ENCODE measurements at places on chromosomes 4 and X.

- DNase-seq = no peak
Measured at GRCh38 chrX:107646735-107647134, 18.4 kb downstream of the PRPS1 start.

- no peak for DNase-seq
Measured at GRCh38 chr4:138788857-138789256, 226.7 kb upstream of the NOCT start.

GRCh38 chr4:78809928-78810835 lies 34.0 kb downstream of the BMP2K start:
- no peak for DNase-seq

DNA sequence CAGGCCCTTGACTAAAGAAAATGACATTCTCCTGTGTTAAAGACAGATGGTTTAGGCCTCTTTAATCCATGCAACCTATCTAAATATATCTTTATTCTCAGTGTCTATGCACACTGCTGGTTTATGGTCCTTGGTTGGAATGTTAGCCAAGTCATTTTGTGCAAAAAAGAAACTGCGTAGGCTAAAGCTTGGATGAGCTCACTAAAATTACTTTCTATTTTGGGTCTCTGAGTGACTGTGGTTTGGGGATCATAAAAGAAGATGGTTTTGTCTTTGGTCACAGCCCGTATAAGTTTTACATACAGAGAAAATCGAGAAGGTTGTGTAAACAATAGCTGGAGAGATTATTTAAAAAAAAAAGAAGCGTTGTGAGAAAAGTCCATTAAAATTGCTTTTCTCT lies 443.6 kb downstream of the UBE2NL start:
- DNase-seq = no peak

DNA sequence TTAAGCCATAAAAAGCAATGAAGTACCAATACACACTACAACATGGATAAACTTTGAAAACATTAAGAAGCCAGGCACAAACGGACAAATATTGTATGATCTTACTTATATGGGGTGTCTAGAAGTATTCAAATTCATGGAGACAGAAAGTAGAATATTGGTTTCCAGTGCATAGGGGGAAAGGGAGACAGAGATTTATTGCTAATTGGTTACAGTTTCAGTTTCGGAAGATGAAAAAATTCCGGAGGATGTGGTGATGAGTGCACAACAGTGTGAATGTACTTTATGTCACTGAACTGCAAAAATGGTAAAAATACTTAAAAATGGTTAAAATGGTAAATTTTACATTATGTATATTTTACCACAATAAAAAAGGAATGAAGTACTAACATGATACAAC lies 5.1 kb upstream of the PRDX4 start:
- no peak for DNase-seq

GRCh38 chr4:109005523-109005922 lies 242.7 kb upstream of the ETNPPL start:
- DNase-seq = no peak

GRCh38 chrX:8237718-8238117 lies 66.7 kb upstream of the VCX2 start:
- no peak for DNase-seq

GRCh38 chr4:67371615-67372014 lies 173.7 kb downstream of the CENPC start:
- no peak for DNase-seq

GRCh38 chr4:7684294-7684693 lies 249.6 kb upstream of the PSAPL1 start:
- no peak for DNase-seq

DNA sequence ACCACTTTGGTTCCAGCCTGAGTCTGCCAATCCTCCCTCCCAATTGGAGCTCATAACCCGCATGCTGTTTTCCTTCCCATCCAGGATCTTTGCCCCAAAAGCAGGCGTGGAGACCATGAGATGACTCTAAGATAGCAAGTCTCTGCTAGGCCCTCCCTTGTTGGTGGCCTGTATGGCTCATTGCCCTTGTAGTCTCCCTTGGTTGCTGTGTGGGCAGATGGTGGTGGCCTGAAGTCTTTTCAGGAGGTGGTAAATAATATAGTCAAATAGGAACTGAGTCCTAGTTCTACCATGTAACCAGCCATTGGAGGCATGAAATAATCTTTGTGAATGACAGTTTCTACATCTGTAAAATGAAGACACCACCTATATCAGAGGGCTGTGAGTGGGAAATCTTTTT lies 1.2 kb downstream of the ATP6AP1 start:
- DNase-seq = no peak

GRCh38 chrX:19949340-19949739 lies 41.5 kb downstream of the BCLAF3 start:
- DNase-seq = no peak

DNA sequence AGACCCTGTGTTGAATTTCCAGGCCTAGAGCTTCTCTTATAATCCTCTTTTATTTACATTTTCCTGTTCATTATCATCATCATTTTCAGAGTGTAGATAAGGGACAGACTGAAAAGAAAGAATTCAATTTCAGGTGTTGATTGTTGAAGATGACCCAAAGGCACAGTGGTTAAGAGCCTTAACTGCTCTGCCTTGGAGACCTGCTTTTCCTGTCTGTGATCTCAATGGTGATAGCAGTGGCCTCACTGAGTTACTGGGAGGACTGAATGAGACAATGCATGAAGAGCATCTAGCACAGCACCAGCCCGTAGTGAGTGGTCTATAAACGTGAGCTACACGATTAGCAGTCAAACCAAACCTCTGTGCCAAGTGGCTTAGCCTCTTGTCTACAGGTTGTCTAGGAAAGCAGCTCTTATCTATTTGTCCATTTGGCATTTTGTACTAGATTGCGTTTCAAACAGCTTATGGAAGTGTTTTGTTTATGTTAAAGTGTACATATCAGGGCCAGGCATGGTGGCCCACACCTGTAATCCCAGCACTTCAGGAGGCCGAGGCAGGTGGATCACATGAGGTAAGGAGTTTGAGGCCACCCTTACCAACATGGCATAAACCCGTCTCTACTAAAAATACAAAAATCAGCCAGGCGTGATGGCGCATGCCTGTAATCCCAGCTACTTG lies 41.5 kb downstream of the SETD7 start:
- DNase-seq = no peak

GRCh38 chr4:140004922-140005627 lies 148.9 kb downstream of the MAML3 start:
- DNase-seq = no peak

- peak; percentile 65 for DNase-seq
Measured at GRCh38 chr4:48047421-48047844, 30.9 kb downstream of the NIPAL1 start.

GRCh38 chrX:140163371-140164159 lies 198.2 kb upstream of the CXorf66 start:
- no peak for DNase-seq

DNA sequence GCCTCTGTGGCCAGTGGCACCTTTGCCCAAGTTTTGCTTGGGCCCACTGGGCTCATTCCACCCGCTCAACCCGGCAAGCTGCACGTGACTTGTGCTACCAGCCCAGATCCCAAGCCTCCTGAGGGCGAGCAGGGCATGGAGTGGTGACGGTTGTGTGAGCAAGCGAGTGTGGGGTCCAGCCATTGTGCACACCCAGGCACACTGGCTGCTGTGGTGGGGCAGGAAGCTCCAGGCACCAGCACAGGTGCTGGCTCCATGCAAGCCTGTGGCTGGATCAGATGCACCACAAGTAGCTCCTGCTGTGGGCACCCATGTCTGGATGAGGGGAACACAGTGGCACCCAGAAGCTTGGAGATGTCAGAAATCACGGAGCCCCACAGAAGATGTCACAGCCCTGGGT lies 557.0 kb upstream of the GNPDA2 start:
- DNase-seq = no peak

- DNase-seq = no peak
Measured at GRCh38 chr4:67141586-67141985, 403.7 kb downstream of the CENPC start.

DNA sequence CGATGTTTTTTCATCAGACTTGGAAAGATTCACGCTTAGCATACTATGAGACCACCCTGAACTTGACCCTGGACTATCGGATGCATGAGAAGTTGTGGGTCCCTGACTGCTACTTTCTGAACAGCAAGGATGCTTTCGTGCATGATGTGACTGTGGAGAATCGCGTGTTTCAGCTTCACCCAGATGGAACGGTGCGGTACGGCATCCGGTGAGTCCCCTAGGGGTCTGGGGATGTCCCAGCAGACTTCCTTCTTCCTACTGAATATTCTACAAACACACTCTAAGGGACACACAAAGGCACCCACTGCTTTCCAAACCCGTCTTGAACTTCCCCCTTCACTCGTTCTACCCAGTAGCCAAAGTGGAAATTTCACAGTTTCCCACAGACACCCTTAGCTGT lies 9.3 kb downstream of the GABRQ start:
- DNase-seq = no peak

GRCh38 chr4:32830160-32830559 lies 2110.0 kb downstream of the PCDH7 start:
- DNase-seq = no peak

DNA sequence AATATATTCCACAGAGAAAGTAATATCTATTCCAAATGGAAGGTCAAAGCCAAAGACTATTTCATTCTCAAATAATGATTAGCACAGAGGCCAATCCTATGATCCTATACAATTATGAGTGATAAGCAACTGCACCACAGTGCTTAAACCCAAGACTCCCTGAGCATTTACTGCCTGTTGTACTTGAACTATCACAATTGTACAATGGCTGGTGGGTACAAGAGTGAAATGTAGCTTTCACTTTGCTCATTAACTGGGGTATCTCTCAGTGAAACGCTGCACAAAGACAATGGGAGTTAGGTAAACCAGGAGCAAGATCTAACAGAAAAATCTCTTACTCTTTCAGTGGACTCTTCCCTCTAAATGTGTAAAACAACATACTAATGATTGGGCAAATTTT lies 24.3 kb downstream of the ABCG2 start:
- DNase-seq = no peak

GRCh38 chr4:56276547-56276946 lies 110.7 kb downstream of the AASDH start:
- DNase-seq = no peak

DNA sequence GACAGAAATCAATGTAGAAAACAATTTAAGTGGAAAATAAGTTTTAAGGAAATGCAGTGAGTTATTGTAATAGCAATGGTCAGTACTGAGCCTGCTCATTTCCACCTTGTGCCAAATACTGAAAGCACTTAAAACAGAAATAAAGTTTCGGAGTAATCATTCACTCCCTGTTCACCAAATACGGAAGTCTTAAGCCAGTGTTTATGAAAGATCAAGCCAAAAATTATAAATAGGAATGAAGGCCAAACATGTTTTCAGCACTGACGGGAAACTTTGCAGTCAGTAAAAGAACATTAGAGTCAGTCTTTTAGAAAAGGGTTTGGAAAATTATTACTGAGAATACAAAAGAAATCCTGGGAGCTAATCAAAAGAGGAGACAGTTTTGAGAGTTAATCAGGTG lies 178.6 kb downstream of the DMD start:
- no peak for DNase-seq

GRCh38 chr4:3070709-3071500 lies 3.4 kb downstream of the HTT-AS start:
- no peak for DNase-seq

GRCh38 chr4:33400504-33400903 lies 2680.3 kb downstream of the PCDH7 start:
- no peak for DNase-seq

DNA sequence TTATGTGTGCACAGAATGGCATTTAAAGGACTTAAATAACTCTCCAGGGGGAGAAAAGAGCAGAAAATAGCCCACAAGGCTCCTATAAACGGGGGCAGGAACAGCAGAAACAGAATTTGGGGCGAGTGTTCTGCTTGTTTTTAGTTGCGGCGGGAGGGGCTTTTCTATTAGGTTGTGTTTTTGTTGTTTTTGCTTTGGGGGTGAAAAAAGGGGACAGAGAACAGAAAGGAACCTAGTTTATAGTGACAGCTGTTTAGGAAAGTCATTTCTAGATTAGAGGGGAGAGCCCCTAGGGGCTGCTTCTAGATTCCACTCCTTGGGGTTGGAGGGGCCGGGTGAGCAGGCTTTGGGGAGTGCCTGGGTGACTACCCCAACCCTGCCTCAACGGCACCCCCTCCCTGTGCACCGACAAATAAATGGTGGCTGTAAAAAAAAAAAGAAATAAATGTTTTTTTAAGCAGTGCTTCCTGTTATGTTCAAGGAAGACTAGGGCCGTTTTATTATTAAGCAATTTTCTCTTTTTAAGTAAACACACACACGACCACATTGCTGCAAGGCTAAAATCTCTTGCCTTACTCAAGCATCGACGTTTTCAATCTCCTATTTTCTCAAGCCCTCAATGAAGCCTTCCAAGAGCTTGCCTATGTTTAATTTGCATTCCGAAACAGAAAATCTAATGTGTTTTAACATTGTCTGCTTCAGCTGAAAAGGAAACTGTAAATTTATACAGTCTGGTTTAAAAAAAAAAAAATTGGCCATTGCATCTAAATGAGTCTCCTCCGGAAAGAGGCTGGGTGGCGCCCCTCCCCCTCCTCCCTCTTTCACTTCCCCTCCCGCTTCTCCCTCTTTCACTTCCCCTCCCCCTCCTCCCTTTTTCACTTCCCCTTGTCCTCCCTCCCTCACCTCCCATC lies 123.3 kb upstream of the TBL1X start:
- DNase-seq = peak; percentile 68

DNA sequence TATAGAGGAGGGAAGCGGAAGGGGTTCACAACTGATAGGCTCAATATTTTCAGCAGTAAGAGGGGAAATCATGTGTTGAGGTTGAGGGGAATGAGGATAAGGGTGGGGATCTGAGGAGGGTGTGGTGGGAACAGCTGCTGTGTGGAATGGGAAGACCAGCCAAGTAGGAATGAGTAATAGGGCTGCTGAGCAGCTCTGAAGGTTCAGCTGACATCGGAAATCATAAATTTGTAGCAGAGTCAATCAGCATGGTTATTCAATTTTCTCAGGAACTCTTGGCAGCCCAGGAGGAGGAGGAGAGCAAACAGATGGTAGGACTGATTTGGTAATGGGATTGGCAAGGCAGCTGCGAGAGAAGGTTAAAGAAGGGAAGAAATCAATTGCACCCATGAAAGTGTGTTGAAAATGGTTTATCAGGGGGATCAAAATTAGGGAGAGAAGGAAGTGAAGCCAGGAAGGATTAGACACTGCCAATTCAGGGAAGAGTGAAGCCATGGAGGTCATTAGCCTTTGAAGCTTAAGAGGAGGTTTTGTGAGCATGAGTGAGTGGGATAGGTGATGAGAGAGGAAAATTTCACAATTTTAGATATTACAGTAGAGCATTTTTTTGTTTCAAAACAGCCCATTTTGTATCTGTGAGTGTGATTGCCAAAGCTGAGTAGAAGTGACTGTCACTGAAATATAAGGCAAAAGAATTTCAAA lies 82.6 kb downstream of the PCDH7 start:
- DNase-seq = no peak

DNA sequence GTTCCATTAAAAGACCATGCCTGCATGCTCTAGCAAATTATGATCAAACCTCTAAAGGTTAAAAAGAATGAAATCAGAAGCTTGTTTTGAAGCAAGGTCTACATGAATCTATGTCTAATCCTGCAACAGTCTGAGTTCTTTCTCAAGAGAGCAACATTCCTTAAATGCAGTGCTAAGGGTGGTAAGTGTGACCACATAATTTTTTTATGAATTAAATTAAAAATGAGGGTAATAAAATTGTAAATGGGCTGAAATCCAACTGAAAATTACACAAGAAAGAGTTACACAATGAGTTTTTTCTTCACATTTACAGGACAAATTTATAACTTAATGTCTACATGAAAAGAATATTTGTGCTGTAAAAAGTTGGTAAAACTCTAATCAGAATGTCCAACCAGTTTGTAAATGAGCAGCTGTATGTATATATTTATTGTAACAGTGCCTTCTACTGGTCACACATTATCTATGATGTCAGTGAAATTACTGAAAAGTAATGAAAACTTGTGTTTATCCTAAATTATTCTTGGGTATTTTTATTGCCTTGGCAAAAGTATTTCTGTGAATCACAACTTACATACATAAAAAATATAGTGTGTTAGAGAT lies 336.3 kb upstream of the PITX2 start:
- no peak for DNase-seq
